Hematopoietic multipotent progenitor cell (in vitro differentiated cells): ENCODE measurements at places on chromosomes 3 and 15. TPM values are rescaled to one million over a fixed set of nuclear protein-coding genes. Genes with fewer than 3 reads are reported as not detected.

GRCh38 chr3:86985181-86985826 is 5.6 kb downstream of the VGLL3 start:
- DNase-seq = no peak

DNA sequence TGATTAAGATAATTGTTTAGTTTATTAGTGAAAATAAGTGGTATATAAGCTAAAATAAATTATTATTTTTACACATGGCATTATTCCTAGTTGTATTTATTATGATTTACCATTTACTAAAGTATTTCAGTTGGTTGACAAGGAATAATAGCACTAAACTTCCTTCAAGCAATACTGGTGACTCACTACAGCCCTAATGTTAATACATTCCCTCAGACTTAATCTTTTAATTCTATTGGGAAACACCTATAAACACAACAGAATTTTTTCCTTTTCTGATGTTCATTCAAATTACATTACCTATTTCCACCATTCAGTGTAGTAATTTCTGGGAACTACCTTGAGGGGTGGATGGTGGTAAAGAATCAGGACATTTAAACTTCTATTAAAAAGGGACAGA is 264.0 kb downstream of the TIGIT start:
- no peak for DNase-seq

GRCh38 chr3:82807781-82808180 is 1046.3 kb upstream of the GBE1 start:
- no peak for DNase-seq

DNA sequence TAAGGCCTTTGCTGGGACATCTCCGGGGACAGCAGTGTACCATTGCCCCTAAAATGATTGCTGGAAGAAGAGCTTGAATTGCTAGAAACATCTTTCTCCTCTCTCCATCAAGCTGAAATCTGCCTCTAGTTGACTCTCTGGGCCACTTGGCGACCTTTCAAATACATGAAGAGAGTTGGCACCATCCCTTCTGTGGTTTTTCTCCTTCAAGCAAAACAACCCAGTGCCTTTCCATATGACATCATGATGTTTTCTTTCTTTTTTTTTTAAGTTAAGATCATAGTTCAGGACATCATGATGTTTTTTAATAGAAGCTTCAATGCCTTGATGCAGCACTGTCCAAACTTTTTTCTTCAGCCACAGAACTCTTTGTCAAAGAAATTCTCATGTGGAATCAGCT is 144.0 kb upstream of the PTPRG start:
- no peak for DNase-seq

- DNase-seq = no peak
These were observed 18.8 kb downstream of the PCSK6 start for GRCh38 chr15:101470548-101471239.

DNA sequence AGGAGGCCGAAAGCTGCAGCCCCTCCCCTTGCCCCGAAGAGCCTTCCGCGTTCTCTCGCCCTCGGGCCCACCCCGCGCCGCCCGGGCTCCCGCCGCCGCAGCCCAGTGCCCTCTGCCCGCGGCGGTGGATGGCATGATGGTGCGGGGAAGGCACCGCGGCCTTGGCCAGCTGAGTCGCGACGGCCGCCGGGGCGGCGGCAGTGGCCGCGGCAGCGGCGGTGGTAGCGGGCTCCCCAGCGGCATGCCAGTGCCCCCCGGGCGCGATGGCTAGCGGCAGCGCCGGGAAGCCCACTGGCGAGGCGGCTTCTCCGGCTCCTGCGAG is 1.2 kb downstream of the TLNRD1 start:
- no peak for DNase-seq

- peak; percentile 94 for DNase-seq
These were observed at the start of gene NBEAL2 for GRCh38 chr3:46978985-46979944. Gene NBEAL2, plus strand, starts transcription at chr3:46979666. Its CDS starts 196 bp downstream, at chr3:46979862.

The CRBN gene
- total RNA-seq = 107 TPM

DNA sequence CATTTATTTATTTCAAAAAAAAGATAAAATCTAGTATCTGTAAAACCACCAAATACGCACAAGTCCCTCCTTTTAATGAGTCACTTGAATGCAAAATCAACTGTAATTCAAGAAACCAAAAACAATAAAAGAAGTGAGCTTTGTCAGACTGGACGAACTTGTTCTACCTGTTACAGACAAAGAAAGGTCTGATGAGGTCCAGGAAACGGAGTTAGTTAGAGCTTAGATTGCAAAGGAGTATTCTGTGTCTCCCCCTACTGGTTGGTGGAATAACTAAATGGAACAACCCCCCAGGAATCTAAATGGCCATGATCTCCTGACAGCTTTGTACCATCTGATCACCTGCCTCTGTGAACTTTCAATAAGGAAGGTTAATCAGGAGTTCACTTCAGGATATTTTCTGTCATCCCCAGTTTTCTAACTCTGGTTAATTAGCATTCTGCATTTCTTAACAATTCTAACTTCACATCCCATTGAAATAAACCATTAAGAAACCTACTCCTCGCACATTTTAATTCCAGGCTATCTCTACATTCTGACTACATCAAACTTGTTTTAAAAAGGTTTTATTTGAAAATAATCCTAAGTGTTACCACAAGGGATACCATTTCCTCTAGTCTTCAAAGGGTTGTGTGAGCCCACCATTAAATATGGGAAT is 333.0 kb upstream of the SATB1 start:
- DNase-seq = peak; percentile 76

The FOXB1 gene
- not detected for total RNA-seq

DNA sequence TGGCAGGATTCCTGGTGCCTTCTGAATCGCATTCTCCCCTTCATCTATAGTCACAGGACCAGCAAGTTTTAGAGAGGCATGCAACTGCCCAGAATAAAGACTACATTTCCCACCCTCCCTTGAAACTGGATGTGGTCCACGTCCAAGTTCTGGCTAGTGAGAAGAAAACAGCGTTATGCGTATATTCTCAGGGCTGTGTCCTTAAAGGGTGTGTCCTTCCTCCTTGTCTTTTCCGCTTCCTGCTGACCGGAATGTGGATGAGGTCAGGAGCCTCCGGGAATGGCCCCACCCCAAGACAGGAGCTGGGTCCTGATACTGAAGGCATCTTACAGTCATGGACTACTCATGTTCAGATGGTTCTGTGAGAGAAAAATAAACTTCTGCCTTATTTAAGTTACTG is 20.2 kb downstream of the CHST2 start:
- no peak for DNase-seq

The GPR62 gene
- under 0.01 TPM for total RNA-seq

DNA sequence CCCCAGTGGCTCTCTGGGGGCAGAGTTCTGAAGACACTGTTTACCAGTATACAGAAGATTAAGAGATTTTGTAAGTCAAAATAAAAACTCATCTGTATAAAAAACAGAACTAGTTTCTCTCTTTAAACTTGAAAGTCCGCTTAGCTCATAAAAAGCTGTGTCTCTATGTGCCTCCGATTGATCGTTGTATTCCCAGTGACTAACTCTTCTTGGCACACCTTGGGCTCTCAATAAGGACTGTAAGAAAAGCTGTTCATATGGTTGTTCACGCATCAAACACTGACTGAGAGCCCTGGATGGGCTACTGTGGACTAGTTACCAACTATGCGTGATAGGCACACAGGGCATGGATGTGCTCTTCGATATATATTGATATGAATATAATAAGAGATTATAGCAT is 107.9 kb downstream of the P3H2 start:
- DNase-seq = no peak

- DNase-seq = no peak
These were observed 222.9 kb downstream of the TPRG1 start for GRCh38 chr3:189394599-189395121.

The GRAMD1C gene
- 2.4 TPM for total RNA-seq

DNA sequence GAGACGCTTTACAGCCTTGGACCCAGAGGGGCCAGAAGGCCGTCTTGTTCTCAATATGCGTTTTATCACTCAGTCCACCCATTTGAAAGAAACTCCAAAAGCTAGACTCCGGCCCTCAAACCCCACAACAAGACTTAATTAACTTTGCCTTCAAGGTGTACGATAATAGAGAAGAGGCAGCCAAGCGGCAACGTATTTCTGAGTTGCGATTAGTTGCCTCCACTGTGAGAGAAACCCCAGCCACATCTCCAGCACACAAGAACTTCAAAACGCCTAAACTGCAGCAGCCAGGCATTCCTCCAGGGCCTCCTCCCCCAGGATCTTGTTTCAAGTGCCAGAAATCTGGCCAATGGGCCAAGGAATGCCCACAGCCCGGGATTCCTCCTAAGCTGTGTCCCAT is 17.4 kb upstream of the INO80 start:
- no peak for DNase-seq
